IPS-NIHi11 (cell line): ENCODE measurements at places on chromosomes 11 and 22.
A peak's percentile ranks its signal among the peaks of the same experiment; 100 is the strongest.

GRCh38 chr11:130206141-130206540 is 46.6 kb downstream of the ST14 start:
- no peak for DNase-seq

GRCh38 chr11:114596175-114596919 is 761 bp upstream of the NXPE4 start:
- DNase-seq, result no peak

DNA sequence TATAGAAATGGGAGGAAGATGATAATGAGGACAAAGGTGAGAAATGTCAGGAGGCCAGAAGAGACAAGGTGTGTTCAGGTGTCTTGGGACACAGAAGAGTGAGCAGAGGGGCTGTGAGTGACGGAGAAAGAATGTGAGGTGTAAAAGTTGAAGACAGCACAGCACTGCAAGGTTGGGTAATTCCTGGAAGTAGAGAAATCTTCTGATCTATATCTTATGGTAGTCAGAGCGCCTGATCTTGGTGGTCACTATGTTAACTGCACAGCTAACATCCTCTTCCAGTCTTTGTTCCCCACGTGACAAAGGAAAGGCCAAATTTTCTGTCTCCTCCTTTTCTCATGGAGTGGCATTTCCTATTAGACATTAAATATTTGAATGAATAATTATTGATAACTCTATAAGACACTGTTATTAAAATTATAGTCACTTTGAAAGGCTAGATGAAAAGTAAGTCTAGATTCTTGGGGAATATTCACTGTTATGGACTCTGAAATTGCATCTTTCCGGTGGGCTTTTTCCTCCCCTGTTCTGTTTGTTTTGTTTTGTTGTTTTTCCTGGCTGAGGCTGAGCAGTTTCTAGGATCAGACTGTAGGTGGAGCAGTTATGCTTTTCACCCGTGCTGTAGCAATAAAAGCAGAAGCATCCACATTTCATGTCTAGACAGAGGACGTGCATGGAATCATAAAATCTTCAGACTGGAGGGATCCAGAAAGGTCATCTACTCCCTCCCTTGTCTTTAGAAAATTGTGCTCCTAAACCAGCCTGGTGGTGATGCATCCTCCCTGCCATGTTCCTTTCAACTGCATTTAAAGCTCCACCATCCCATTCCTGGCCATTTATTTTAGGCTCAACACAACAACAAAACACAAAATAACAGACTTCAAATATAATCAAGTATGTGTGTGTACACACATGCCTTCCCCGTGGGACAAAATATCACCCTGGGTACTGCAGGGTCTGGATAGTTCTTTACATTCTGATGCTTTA is 26.6 kb downstream of the SC5D start:
- peak; percentile 48 for DNase-seq

GRCh38 chr11:46914363-46914762 is 4.0 kb downstream of the LRP4 start:
- no peak for DNase-seq

DNA sequence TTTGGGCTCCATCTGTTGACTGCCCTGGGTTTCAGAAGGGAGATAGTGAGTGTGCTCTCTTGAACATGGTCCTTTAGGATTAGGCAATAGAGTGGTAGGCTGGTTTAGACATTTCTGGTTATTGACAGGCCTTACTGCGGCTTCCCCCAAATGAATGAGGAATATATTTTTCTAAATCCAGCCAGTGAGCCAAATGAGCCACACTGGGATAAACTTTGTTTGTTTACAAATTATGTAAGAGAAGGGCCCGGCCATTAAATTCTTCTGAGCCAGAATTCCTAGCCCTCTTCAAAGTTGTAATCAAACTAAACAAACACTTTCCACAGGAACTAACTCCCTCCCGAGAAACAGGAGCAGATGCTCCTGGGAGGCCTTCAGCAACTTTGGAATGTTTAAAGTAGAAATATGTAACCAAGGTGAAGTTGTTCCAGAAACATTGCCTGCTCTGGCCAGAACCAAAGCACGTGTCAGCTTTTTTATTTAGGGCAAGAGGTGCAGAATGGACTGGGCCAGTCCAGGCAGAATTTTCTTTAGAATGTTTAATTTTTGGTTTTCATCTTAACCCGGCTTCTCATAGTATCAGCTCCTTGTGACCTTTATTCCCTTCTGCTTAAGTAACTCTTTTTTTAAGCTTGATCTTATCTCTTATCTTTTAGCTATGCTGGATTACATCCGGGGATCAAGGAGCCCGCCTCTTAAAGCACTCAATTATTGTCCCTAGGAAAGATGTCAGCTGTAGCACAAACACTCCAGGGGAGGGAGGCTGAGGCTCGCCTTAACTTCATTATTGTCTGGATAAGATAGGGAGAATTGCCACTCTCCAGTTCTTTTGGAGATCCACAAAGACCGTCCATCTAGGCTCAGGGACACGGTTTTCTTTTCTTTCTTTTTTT is 28.7 kb downstream of the ZNRF3 start:
- no peak for DNase-seq

GRCh38 chr11:25970726-25971508 is 361.0 kb upstream of the ANO3 start:
- peak; percentile 12 for DNase-seq
